Activated CD4-positive, alpha-beta T cell treated with anti-CD3 and anti-CD28 coated beads, Interleukin-2, amount 50 U/mL, for 16 hours (primary cell): ENCODE measurements at places on chromosomes 1 and 21.
A peak's percentile ranks its signal among the peaks of the same experiment; 100 is the strongest.

DNA sequence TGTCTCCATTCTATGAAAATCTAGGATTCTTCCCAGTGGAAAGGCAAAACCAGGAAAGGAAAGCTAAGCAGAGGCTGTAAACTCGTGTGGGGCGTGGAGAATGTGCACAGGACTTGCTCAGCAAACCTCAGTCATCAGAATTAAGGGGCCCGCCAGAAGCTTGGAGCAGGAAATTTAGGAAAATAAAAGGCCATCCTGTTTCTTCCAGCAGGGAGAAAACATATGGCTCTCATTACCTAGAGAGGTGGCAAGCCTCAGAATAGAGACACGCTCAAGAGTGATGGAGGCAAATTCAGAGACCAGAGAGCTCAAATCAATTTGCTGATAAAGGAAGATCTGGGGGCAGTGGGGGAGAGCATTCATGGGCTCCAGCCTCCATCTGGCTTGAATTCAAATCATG, 151.9 kb upstream of the KLHDC7A start:
- DNase-seq: no peak

DNA sequence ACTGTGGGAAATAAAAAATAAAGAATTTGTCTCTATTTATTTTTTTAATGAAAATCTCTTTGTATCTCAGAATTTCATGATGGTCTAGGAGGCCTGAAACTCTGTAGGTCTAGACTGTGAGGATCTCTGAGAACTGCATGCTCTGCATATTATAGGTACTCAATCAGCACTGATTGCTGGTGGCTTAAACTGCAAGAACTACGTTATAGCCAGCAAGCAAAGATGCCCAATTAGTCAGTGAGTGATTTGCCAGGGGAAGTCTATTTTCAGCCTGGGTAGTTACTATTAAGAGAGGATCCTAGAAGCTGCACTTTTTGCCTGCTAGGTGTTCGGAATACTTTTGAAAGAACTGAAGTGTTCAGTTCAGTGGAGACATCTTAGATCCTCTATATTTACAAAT, 87.4 kb downstream of the GPR52 start:
- no peak for DNase-seq

DNA sequence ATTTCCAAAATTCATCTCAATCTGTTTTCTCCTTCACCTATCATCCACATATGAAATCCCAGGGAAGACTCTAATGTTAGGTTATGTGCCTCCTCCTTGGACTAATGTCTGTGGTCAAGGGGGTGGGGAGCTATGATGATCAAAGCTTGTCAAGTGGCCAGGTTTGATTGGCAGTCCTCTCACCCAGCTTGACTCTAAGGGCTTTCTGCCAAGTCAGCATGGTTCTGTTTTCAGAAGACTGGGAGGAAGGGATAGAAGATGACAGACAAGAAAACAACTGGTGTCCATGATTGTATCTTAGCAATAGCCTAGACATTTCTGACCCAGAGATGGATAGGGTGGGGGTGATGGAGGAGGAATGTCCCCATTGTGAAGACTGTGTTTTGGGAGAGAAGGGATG, 9.1 kb upstream of the THEM5 start:
- DNase-seq: no peak

DNA sequence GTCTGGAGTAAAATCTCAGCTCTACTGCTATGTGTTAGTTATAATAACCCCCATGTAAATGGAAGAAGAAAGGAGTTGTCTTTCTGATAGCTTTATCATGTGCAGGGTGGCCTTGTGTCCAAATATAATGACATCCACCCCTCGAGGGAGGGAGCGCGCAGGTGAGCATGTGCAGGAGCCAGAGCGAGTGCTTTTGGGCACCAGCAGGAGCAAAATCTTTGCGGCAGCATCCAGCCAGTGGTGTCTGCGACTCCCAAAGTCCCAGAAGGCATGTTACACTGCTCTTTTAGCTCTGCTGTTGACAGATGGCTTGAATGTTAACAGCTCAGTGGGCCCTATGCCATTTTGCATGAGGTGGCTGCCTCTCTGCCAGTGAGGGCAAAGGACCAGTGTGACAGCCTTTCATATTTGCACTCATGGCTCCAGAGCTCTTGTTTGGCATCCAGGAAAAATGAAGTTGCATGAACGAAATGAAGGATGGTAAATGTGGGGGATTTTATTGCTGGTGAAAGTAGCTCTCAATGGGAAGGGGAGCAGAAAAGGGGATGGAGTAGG, 146.7 kb downstream of the HMCN1 start:
- no peak for DNase-seq

DNA sequence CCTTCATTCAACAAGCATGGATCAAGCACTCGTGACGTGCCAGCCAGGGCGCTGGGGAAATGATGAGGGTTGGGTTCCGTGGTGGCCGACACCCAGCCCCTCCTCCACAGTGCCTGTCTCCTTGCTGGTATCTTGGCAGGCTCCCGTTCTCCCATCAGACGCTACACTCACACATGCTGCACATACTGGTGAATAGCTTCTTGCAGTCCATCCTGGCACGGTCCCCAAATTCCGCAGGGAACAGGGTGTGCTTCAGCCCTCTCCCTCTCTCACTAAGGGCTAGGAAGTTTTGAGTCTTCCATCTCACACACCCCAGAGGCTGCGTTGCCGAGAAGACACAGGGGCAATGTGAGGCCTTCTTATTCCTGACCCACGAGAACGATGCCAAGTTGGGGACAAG, 10.1 kb upstream of the MEF2D start:
- no peak for DNase-seq

DNA sequence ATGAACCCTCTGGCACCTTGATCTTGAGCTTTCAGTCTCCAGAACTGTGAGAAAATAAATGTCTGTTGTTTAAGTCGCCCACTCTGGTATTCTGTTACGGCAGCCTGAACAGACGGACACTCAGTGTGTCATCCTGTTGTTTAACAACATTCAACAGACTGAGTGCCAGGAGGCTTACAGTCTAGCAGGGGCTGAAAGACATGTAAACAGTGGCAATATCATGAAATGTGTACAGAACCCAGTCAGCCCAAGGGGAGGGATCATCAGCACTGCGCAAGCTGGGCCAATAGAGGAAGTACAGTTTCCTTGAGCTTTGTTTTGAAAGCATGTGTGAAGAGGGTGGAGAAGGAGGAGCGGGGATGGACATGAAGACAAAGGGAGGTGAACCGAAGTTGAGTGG, 13.6 kb downstream of the DIP2A start:
- no peak for DNase-seq

DNA sequence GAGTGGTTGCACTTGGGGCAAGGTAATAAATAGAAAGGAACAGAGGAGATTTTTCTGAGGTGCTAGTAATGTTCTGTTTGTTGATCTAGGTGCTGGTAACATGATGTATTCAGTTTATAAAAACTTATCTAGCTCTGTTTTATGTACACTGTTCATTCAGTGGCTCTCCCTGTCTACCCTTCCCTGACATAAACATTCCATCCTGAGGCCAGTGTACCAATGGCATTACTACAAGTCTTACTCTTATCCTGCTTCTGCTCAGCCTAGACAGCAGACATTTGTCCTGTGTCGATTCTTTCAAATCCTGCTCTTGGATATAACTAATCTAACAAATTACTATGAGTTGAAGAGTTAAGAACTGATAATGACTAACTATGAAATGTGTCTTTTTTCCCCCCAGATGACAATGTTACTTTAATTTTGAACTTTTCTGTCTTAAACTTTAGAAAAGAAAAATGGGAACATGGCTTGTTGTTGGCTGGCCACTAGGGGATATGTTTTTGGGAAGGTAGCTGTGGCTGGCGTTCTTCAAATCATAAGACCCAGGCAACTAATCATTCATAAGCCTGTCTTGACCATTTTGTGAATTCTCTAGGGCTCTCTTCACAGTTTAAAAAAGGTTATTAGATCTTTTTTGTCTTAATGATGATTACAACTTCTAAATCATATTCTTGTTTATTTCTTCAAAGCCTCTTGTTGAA, 390.9 kb downstream of the PBX1 start:
- no peak for DNase-seq

- DNase-seq: no peak
Measured at GRCh38 chr1:234707641-234708040, 97.7 kb upstream of the IRF2BP2 start.

- no peak for DNase-seq
Measured at GRCh38 chr1:63877816-63878215, 104.0 kb downstream of the ROR1 start.

GRCh38 chr1:58815069-58815685, 31.3 kb upstream of the JUN start:
- peak; percentile 63 for DNase-seq

DNA sequence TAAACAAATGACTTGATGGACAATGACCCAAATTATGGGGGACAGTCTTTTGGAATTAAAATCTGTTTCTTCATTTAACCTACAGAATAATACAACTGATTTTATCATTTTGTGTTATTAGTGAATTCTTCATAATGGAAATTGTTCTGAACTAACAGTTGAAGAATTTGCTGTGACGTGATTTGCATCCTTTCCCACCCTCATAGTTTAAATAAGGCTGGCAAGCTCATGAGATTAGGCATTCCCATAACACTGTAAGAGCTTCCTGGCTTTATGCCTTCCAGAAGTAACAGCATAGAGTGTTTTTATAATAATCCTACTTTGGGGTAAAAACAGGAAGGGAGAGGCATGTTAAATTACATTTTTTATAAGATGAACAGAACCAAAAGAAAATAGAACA, 95.7 kb downstream of the ATP6V1G3 start:
- DNase-seq: no peak

DNA sequence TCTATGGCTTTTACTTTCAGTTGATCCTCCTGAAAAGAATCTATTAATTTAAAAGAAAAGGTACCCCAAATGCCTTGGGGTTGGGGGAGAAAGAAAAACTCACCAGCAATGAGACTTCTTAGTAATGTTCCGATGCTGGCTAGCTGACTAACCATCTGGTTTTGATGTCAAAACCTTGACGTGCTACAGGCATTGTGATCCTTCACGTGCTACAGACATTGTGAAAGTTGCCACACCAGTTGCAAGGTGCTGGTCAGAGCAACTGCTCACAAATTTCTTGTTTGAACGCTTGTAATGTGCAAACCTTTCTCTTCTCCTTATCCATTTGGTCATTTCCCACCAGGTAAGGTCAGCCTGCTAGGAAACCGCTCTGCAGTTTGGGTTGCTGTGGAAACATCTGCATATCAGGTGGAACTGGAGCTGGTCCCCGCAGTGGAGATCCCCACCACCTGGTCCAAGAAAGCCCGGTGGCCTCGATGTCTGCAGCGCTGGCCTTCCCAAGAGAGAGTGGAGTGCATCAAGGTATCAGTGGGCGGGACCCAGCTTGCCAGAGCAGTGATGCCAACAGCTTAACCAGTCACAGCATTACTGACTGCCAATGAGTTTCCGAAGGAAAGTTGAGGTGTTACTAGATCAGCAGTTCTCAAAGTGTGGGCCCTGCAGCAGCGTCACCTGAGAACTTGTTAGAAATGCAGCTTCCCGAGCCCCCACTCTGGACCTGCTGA, 16.1 kb downstream of the MAB21L3 start:
- peak; percentile 11 for DNase-seq

DNA sequence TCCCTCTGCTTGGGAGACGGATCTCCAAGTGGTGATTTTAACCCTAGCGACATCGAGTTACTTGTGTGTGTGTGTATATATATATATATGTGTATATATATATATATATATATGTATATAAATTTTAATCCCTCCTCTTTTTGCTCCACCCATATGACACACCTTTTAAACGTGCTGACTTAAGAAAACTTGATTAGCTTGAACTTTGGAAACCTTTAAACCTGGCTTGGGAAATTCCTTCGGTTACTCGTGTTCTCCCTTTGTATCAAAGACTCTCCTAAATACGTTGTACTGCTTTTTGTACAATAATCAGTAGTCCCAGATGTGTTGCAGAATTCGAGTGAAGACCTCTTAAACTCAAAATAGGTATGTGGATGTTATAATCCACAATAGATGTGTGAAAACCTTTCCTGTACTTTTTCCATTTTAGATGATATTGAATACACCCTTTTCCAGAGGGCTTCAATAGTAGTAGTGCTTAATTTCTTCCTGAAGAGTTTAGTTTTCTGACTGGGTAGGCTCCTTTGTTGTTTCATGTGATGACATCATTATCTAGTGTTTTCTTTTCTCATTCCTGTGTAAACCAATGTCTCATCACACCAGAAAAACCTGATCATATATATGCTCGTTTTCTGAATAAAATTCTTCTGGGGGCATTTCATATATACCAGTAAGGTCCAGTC, 1.4 kb downstream of the RNF11 start:
- no peak for DNase-seq

DNA sequence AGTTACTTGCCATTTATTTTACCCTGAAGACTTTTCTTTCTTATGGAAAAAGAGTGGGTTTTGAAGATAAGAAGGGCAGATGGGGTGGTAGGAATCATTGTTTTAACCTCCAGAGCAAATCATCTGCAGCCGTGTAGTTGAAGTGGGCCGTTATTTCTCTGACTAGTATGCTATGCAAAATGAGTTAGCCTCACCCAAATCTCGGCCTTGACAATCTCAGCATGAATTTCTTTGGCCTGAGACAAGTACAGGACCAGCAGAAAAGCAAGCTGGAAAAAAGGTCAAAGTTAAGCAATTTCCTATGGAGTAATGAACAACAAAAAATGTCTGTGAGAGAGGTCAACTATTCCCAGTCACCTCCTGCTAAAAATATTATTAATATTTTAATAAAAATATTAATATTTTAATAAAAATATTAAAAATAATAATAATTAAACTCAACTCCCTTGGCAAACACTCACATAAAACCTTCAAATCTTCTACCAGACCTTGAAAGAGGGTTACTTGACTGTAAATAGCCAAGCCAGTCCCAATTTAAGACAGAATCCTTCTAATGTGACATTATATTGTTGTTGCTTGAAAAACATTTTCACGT, 6.8 kb upstream of the TEKT2 start:
- DNase-seq: no peak

DNA sequence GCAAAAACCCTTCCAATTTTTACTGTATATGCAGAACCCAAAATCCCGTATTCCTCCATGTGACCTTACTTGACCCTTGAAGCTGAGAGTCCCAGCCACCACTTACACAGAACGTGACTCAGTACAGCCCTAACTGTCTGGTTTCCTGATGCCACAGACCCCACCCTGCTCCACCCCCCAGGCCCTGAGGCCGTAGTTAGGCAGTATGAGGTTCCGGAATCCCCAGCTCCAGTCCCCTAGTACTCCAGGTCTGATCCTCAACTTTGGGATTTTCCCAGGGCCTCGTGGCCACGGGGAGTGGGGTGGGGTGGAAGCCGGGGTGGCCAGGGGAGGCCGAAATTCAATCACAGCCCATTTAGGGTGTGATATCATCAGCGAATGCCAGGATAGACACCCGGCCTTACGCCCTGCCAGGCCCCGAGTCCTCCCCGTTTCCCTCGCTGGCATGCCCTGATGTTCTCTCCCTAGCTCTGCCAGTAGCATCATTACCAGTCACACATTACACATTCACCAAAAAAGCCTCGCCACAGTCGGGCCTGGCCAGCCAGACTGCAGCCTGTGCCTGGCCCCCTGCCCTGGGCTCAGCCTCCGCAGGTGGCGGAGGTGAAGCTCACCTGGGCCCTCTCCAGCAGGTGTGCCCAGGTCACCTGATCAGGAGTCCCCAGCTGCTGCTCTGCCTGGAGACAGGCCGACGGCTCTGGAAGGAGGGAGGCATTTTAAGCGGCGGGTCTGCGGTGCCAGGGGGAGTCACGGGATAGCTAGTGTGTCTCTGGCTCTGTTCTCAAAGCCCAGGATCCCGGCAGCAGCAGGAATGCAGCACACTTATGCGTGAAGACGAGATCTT, 70.8 kb downstream of the SCCPDH start:
- DNase-seq: no peak
